Stimulated activated CD4-positive, alpha-beta T cell treated with anti-CD3 and anti-CD28 coated beads, Interleukin-4, amount 100 ng/mL, for 48 hours (primary cell): ENCODE measurements at places on chromosomes 16 and 17.

DNA sequence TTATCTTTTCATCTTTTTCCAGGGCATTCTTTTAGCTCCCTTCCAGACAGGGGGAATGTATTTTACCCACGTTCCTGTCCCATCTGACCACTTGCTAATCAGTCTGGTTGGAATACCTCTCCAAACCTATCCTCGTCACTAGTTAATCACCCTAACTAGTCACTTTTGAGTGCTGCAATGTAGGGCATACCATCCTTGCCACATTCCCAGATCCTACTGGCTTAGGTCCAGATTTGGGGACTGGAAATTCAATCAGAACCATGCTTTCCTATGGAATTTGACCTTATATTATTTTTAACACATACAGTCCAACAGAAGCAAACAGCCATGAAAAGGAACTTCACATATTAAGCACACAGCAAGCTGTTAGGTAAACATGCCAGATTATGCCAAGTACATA, 29.7 kb downstream of the NACA2 start:
- no peak for DNase-seq

DNA sequence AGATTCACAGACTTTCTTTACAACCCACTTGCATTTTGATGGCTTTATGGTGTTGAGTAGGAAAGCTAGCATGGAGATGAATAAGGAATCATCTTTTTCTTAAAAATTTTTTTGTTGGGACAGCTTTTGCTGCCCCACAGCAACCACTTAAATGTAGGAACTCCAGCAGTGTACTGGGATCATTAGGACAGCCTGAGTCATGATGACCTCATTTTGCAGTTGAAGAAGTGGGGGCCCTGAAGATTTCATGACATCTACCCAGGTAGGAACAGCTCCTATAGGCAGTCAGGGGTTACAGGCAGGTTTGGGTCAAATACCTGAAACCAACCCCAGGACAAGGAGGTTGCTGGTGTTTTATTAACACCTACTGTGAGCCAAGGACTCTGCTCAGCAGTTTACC, 2.1 kb downstream of the METTL22 start:
- DNase-seq: no peak

DNA sequence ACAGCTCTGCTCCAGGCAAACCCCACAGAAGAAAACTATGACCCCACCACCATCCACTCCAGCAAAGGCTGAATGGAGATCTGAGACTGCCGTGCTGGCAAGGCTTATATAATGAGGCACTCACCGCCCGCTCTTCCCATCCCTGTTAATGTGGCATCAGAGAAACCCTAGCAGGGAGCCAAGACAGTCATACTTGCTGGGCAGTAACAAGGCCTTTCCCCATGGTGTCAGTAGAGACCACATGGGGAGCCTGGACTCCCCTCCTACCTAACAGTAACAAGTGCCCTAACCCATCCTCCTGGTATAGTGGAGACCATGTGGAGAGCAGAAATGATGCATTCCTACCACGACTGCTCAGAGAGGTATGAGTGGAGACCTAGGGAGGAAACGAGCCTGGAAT, 235.2 kb downstream of the C16orf78 start:
- no peak for DNase-seq

DNA sequence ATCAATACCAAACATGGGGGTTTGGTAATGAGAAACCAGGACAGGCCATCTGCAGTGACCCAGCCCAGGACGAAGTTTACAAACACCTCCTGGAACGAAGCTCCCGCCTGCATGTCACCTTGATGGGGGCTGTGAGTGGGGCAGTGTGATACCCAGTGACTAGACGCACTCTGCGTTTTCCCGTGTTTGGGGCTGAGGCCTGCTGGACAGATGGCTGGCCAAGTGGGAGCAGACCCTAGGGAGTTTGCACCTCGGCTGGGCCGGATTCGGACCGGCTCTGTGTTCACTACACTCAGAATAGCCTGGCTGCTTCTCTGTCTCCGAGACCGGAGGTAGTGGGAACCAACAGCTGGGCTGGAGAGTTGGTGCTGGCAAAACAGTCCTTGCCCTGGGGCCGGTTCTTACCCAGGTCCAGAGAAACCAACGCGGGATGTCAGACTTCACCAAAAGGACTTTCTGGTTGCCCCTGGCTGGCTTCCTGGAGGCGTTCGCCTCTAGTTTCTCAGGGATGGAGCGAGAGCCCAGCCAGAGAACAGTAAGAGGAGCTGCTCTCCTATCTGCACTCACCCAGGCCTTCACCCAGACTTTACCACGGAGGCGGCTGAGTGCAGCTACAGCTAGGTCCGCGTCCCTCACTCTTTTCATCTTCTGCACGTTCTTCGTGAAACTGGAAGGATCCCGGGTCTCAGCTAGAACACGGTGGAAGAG, 20.4 kb downstream of the CARHSP1 start:
- DNase-seq: no peak
